Femur (tissue), 1 donor: ENCODE measurements at places on chromosomes 16 and 17.

- DNase-seq, result peak; percentile 37
These were observed 47.8 kb downstream of the BMERB1 start for GRCh38 chr16:15482068-15482747.

GRCh38 chr17:11612956-11613355 lies 14.7 kb downstream of the DNAH9 start:
- DNase-seq, result no peak

DNA sequence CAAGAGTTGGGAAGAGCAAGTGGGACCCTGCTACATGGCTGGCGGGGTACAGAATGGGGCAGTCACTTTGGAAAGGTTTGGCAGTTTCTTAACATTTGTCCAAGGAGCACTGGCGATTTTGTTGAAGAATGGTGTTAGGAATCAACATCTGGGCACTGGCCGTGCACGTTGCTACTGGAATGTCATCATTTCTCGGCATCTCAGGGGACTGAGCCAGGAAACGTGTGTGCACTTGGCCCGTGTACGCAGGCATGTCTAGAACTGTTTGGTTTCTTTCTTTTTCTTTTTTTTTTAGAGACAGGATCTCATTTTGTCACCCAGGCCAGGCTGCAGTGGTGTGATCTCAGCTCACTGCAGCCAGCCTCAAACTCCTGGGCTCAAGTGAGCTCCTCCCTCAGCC lies 17.3 kb upstream of the FOXK2 start:
- DNase-seq, result no peak

- no peak for DNase-seq
These were observed 181.7 kb downstream of the XYLT1 start for GRCh38 chr16:17289050-17289449.

DNA sequence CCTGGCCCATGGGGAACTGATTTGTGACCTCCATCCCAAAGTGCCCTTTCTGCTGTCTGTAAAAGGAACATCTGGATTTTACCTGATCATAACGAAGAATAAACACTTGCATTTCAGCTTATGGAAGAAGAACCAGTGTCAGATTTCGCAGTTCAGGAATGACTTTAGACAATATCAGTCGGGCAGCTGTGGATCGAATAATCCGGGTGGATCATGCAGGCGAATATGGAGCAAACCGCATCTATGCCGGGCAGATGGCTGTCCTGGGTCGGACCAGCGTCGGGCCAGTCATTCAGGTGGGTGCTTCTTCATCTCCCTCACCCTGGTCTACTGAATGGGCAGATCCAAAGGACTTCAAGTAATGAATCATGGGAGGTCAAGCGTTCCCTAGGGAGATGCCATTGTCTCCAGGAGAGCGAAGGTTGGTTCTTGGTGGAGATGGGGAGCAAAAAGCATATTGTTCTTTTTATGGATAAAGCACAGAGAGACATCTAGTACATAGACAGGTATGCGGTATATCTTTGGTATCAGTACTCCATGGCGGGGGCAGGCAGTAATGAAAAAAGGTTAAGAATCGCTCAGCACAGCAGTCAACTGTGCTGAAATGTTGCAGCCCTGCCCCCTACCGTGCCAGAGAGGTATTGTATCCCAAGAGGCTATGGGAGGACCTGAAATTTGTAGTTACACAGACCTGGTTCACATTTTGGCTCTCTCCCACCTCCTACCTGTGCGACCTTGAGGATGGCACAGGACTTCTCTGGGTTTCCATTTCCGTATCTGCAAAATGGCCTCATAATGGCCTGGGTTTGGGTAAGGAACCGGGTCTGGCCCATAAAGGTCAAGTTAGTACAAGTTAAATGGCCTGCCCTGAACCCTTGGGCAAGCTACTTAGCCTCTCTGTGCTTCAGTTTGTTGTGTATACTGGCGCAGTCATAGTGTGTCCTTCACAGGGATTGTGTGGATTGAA lies 4.7 kb downstream of the COQ7 start:
- DNase-seq, result peak; percentile 38

- peak; percentile 17 for DNase-seq
These were observed 6.2 kb downstream of the ACD start for GRCh38 chr16:67653789-67654402.

- DNase-seq, result no peak
These were observed 19.7 kb downstream of the SEZ6 start for GRCh38 chr17:28985950-28986713.

- peak; percentile 73 for DNase-seq
These were observed 818 bp downstream of the DPH1 start for GRCh38 chr17:2030779-2031163.

DNA sequence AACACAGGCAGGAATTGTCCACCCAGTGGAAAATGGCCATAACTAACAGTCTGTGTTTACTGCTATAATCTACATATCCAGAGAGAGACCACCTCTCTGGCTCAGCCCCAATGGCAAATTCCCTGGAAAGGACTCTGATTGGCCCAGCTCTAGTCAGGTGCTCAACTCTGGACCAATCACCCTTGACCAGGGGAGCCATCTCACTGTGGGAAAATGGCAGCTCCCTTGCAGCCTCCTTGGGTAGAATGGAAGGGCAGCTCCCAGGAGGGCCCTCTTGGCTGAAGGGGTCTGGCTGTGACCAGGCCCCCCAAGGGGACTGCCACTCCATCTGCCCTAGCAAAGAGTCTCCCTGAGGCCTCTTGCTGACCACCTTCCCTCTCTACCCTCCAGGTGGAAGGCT lies 3.1 kb downstream of the ALOX15B start:
- DNase-seq, result no peak

GRCh38 chr16:20910781-20911321 lies 10.3 kb downstream of the LYRM1 start:
- no peak for DNase-seq

DNA sequence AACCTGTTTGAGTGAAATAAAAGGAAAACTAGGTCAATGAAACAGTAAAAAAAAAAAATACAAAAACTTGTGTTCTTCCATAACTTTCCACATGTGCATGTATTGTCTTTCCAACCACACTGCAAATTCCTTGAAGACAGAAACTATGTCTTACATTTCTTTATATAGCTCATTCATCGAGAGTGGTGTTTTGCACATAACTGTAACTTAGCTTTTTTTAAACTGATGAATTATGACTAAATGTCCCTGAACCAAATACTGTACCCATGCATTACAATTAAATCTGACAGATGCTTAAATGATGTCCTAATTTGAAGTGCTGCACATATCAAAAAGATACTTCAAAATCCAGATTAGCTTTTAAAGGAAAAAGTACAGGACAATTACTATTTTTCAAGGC lies 50.1 kb downstream of the BRIP1 start:
- no peak for DNase-seq

GRCh38 chr17:67656494-67657203 lies 61.1 kb upstream of the NOL11 start:
- no peak for DNase-seq

GRCh38 chr16:1094124-1094479 lies 1.9 kb downstream of the C1QTNF8 start:
- DNase-seq, result no peak

- no peak for DNase-seq
These were observed 128.4 kb upstream of the GOT2 start for GRCh38 chr16:58862334-58863021.
